D721Med (cell line): ENCODE measurements at places on chromosomes 4 and X.

GRCh38 chr4:159014859-159015258 is 88.0 kb upstream of the RAPGEF2 start:
- no peak for DNase-seq

DNA sequence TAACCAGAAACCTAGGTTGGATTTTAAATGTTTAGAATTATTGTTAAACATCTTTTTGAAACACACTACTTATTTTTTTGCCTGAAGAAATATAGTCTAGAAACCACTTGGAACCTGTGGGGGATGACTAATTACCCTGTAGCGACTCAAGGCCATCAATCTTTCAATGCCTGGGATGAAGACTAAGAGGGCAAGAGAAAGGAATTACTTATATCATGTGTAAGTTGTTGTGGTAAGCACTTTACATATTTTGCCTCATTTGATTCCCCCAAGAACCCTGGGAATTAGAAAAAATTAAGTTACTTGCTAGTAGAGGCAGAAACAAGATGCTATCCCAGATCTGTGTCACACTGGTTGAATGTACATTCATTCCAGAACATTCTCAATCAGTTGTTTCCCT is 170.9 kb upstream of the GRIA3 start:
- DNase-seq = no peak

DNA sequence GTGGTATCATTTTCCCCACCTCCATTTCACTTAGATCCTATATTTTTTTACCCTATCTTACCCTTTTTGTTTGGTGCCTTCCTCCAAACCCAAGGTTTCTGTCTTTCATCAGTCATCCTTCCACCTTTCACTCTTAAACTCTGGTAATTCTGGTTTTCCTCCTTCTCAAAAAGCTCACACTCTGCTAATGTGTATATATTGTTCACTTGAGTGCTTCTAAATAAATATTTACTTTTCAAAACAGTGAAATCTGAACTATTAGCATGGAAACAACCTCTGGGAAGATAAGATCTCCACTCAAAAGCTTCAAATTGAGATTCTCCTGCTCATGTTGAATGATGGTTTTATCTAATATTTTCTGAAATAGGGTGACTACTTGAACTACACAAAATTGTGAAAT is 21.5 kb downstream of the XIAP start:
- DNase-seq = no peak

- no peak for DNase-seq
Measured at GRCh38 chr4:99705891-99706290, 48.3 kb upstream of the C4orf54 start.

- DNase-seq = no peak
Measured at GRCh38 chrX:38426785-38427184, 74.4 kb downstream of the OTC start.
